ENCODE measurements at places on chromosomes 6 and 20.

DNA sequence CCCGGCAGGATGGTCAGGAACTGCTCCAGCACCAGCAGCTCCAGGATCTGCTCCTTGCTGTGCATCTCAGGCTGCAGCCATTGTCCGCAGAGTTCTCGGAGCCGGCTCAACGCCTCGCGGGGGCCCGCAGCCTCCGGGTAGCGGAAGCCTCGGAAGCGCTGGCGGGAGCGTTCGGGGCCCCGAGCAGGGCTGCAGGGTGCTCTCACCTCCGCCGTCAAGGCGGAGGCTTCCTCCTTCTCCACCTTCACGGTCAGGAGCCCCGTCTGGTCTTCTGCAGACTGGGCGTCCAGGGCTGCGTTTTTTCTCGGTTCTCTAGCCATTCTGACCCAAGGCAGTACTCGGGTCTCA lies 434 bp downstream of the ZKSCAN4 start:
- peak; percentile 13 for DNase-seq

GRCh38 chr6:144908004-144908403 lies 622.9 kb downstream of the UTRN start:
- DNase-seq = no peak

GRCh38 chr6:50995036-50995435 lies 176.4 kb downstream of the TFAP2B start:
- DNase-seq = no peak

- no peak for DNase-seq
Observed at GRCh38 chr6:52243282-52243893, 912 bp downstream of the IL17F start.

DNA sequence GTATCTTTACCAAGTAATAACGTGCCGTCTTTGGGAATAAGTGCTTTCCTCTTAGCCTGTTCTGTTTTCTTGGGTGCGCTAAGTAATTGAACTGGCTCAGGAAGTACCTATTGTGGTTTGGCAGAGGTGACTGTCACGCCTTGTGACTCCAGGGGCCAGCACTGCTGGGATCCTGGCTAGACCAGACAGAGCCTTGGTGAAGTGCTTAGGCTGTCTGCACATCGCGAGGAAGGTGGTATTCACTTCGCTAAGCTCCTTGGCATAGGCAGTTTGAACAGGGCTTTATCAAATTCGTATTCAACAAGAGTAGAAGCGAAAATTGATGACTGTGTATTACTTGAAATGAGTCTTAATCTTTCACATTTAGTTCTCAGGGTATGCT lies 17.6 kb downstream of the PRDM1 start:
- DNase-seq = no peak
